Activated naive CD8-positive, alpha-beta T cell treated with anti-CD3 and anti-CD28 coated beads, Interleukin-2, amount 50 U/mL, for 16 hours (primary cell): ENCODE measurements at places on chromosomes 3 and 15.

- no peak for DNase-seq
These were observed 1149.1 kb downstream of the SI start for GRCh38 chr3:163929069-163929652.

- DNase-seq, result no peak
These were observed 180.5 kb downstream of the TCF12 start for GRCh38 chr15:57098896-57099295.

GRCh38 chr3:194671511-194671899 lies 486 bp downstream of the LSG1 start:
- DNase-seq, result no peak

GRCh38 chr3:147371771-147372340 lies 34.5 kb downstream of the ZIC4 start:
- DNase-seq, result no peak

- DNase-seq, result no peak
These were observed 238.9 kb downstream of the SUCLG2 start for GRCh38 chr3:67415511-67415910.

DNA sequence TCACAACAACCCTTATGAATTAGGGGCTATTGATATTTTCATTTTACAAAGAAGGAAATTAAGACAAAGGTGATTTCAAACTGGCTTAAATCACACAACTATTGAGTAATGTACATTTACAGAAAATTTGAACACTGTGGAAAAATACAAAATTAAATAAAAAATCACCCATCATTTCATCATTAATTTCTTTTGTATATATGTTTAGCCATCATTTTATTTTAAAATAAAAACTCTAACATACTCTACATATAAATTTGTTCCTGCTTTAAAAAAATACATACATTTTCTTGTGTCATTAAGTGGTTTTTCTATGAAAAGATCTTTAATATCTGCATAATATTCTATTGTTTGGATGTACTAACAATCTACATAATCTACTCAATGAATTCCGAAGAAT lies 20.2 kb downstream of the CLDN11 start:
- no peak for DNase-seq

DNA sequence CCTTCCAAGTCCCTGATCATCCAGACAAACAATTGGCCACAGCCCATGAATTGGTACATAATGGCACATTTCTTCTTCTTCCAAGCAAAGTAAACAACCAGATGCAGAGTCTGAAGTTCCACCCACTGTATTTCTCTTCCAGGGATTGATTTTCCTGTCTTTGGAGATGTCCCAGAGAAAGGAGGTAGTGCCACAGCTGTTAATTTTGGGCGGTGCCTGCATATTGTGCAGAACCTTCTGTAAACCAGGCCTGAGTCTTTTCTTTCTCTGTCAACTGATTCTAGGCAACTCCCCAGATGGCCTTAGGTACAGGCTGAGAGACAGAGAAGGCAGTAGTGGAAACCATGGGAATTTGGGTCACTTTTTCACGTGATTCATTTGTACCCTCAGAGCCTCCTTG lies 73.5 kb upstream of the TNIK start:
- no peak for DNase-seq

DNA sequence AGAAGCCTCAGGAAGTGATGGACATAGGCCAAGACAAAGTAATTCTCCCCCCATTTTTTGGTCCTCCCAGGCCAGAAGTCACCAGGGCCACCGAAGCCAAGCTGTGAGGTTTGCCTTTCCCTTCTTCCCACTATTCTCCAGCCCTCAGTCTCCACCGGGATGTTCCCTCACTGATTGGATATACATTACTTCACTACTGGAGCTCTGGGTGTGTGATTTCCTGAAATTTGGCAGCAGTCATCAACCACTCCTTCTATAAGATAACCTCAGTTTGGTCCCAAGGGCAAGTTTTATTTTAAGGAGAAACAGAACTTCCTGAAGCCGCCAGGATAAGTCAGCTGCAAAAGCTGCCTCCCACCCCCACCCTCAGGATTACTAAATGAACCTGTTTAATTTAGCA lies 11.3 kb downstream of the SLCO2A1 start:
- no peak for DNase-seq

DNA sequence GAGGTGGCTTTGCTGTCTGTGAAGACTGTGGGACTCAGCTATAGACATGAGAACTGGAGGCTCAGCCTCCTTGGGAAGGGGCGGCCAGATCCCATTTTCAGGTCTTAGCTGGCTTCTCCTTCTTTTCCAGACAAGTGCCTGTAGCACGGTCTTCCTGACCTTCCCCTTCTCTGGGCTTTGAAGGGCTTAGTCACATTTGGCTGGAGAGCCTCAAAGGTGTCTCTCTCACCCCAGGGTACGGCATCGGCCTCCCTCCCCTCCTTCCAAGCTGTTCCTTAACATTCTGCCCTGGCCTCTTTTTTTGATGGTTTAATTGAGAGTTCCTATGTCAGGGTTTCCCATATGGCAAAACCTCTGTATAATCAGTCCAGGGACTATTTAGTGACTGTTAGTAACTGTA lies 242.7 kb downstream of the THSD4 start:
- DNase-seq, result no peak
